ENCODE measurements at places on chromosomes 5 and 9.

DNA sequence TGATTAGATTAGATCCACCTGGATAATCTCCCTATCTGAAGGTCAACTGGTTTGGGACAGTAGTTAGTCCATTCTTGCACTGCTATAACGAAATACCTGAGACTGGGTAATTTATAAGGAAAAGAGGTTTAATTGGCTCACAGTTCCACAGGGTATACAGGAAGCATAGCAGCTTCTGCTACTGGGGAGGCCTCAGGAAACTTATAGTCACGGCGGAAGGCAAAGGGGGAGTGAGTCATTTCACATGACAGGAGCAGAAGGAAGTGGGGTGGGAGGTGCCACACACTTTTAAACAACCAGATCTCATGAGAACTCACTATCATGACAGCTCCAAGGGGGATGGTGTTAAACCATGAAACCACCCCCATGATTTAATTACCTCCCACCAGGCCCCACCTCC lies 9.9 kb downstream of the C9orf40 start:
- no peak for DNase-seq

GRCh38 chr9:33202018-33202417 lies 34.9 kb upstream of the B4GALT1 start:
- no peak for DNase-seq

- DNase-seq = no peak
Measured at GRCh38 chr9:3271581-3271980, 254.2 kb downstream of the RFX3 start.

GRCh38 chr5:33088176-33088575 lies 352.6 kb upstream of the TARS1 start:
- DNase-seq = no peak

GRCh38 chr9:81538890-81539289 lies 150.5 kb downstream of the TLE1 start:
- DNase-seq = no peak

DNA sequence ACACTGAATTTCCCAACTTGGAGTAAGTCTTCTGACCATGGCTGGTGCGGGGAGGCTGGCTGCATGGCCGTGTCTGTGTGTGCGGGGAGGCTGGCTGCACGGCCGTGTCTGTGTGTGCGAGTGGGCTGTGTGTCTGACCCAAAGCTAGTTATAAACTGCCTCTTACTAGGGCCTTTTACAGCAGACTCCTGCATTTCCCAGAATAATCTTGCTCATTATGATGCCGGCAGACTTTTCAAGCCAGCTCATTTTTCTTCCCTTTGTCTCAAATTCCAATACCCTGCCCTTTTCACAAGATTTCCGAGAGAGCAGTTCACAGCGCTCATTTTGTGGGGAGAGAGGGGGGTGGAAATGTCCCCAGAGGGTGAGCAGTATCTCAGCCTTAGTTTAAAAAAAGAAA lies 470.7 kb upstream of the BRINP1 start:
- DNase-seq = no peak

DNA sequence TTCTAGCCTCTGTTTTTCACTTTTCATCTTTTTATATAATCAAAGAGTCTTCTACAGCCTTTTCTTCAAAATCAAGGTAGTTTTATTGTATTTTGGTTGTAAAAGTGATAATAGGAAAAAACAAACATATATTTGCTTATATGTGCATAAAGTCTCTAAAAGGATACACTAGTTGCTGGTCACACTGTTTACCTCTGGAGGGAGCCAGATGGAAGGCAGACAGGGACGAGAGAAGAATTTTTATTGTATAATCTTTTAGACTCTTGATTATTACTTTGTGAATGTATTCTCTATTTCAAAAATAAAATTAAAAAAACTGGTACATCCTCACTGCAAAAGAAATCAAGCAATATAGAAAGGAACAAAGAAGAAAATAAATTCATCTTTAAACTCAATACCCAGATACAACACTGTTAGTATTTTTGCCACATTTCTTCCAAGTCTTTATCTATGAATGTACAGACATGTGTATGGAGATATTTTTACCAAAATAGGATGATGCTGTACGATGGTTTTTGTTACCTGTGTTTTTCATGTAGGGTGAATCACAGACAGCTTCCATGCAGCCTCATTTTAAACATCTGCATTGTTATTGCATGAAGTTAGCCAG lies 6.1 kb upstream of the RNF183 start:
- DNase-seq = no peak

- no peak for DNase-seq
Measured at GRCh38 chr5:172170251-172170701, 17.7 kb downstream of the STK10 start.

- no peak for DNase-seq
Measured at GRCh38 chr5:116778651-116779280, 204.1 kb upstream of the SEMA6A start.

- DNase-seq = no peak
Measured at GRCh38 chr5:113678924-113679575, 165.6 kb downstream of the YTHDC2 start.

GRCh38 chr9:79684711-79685575 lies 113.2 kb downstream of the TLE4 start:
- no peak for DNase-seq

GRCh38 chr9:94761481-94761880 lies 35.0 kb downstream of the AOPEP start:
- DNase-seq = no peak

Data from stimulated activated CD8-positive, alpha-beta memory T cell treated with anti-CD3 and anti-CD28 coated beads, Interleukin-12 subunit alpha, Interleukin-12 subunit beta, amount 100 ng/mL, for 4 hours (primary cell).